ENCODE measurements at places on chromosomes 1 and 21.

- no peaks in the 10 kb centered on the region for H3K4me1 ChIP-seq
- DNase-seq, result no peak
- no peak overlapping the region for H3K27ac ChIP-seq
- H3K4me3 ChIP-seq, result no peak overlapping the region
Measured at GRCh38 chr1:179777731-179778130, 34.6 kb downstream of the FAM163A start.

DNA sequence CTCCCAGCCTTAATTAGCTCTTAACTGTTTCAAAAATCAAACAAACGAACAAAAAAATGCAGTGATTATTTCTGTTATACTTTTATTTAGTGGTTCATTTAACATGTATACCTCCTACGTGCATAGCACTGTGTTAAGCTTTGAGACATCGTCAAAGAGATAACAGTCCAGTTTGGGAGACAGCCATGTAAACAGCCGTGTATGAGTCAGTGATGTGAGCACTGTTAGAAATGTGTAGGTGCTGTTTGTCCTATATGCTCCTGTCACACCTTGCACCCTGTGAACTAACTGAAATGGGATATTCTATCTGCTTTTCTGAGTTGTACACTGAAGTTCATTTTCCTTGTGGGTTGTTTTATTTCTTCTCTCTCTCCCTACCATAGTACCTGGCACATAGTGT lies 109.7 kb upstream of the CACYBP start:
- DNase-seq, result no peak
- no peaks in the 10 kb centered on the region for H3K36me3 ChIP-seq
- peaks cover 8% of the 10 kb centered on the region for H3K4me1 ChIP-seq
- H3K27ac ChIP-seq, result no peak overlapping the region

GRCh38 chr1:77030401-77031105 lies 163.3 kb downstream of the ST6GALNAC5 start:
- no peaks in the 10 kb centered on the region for H3K4me1 ChIP-seq
- H3K36me3 ChIP-seq, result no peaks in the 10 kb centered on the region
- no peaks in the 10 kb centered on the region for H3K27me3 ChIP-seq
- no peak overlapping the region for H3K4me3 ChIP-seq
- DNase-seq, result no peak

DNA sequence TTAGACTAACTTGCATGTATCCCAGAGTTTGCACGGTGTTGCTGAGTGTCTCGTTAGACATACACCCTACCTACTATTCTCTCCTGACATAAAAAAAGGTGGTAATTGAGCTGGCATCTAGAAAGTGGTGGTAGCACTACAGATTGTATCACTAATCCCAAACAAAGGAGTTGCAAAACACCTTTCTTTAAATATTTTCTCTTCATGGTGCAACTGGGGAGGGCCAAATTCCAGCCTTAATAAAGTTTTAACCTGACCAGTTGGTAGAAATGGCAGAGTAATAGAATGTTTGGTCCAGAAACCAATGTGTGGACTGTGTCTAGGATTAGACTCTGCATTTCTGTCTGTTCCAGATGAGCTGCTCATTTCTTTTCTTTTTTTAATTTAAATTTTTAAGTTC lies 40.0 kb downstream of the NFIA start:
- peaks cover 38% of the 10 kb centered on the region for H3K4me1 ChIP-seq
- no peaks in the 10 kb centered on the region for H3K27me3 ChIP-seq
- H3K4me3 ChIP-seq, result no peak overlapping the region
- no peaks in the 10 kb centered on the region for H3K36me3 ChIP-seq
- no peak for DNase-seq

DNA sequence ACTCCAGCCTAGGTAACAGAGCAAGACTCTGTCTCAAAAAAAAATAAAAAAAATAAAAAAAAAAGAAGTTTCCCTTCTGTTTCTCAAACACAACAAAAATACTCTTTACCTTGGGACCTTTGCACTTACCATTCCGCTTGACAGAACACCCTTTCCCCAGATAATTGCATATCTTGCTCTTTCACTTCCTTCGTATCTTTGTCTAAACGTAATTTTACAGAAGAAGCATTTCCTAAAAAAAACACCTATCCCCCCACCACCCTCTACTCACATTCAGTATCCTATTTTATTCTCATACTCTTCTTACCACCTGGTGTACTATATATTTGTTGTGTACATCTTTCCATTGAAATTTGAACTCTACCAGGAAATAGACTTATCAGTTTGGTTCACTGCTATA lies 32.7 kb downstream of the ASH1L start:
- H3K4me1 ChIP-seq, result peaks cover 30% of the 10 kb centered on the region
- no peak overlapping the region for H3K4me3 ChIP-seq
- H3K36me3 ChIP-seq, result peaks cover 5% of the 10 kb centered on the region
- H3K27ac ChIP-seq, result no peak overlapping the region
